Naive thymus-derived CD4-positive, alpha-beta T cell (primary cell): ENCODE measurements at places on chromosomes 12 and 14. TPM values are rescaled to one million over a fixed set of nuclear protein-coding genes. Genes with fewer than 3 reads are reported as not detected.

The CLEC12A gene
- not detected for polyA plus RNA-seq

The MAX gene
- 145 TPM for polyA plus RNA-seq

The OR6C1 gene
- not detected for polyA plus RNA-seq

The KRT85 gene
- not detected for polyA plus RNA-seq

The SPIC gene
- not detected for polyA plus RNA-seq

The TPPP2 gene
- not detected for polyA plus RNA-seq

DNA sequence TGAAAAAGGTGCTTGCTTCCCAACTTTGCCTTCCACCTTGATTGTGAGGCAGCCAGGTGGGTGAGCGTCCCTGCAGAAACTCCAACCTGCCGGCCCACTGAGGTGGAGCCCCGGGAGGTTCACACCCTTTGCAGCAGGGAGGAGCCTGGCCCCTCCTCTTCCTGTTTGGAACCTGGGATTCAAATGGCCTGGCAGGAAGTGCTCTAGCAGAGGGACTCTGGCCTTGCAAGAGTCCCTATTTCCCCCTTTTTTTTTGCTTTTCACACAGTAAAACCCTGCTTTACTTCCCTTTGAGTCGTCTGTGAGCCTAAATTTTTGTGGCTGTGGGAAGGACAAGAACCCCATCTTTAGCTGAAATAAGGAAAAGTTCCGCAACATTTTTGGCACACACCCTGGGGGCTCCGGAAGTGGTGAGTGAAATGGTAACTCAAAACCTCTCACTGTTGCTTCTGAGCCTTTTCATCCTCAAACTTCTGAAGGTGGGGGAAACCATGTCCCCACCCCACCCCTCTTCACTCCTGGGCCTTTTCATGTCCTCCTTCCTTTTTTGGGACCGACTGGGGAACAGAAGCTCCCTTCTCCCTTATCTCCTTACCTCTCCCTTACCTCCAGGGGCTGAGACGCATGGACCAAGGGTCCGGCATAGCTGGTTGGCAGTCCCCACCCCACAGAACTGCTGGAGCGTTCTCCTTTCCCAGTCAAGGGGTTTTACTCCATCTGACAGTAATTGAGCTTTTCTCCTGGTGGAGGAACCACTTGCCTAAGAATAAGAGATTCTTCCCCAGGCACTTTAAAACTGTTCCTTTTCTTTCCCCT is 102.0 kb downstream of the KCNMB4 start:
- DNase-seq, result no peak

GRCh38 chr12:71220260-71220659 is 62.5 kb upstream of the TSPAN8 start:
- no peak for DNase-seq

GRCh38 chr12:125184213-125184967 is 119.2 kb downstream of the AACS start:
- no peak for DNase-seq

GRCh38 chr14:58535044-58535443 is 102.7 kb upstream of the DACT1 start:
- DNase-seq, result no peak

GRCh38 chr12:51955702-51956101 is 4.2 kb downstream of the ACVR1B start:
- DNase-seq, result no peak

GRCh38 chr12:76679778-76680177 is 84.1 kb upstream of the ZDHHC17 start:
- DNase-seq, result no peak

GRCh38 chr12:19074700-19075099 is 54.8 kb upstream of the PLEKHA5 start:
- DNase-seq, result no peak

GRCh38 chr12:106101803-106102202 is 37.0 kb downstream of the NUAK1 start:
- DNase-seq, result no peak
